Activated CD4-positive, alpha-beta T cell treated with anti-CD3 and anti-CD28 coated beads, Interleukin-2, amount 50 U/mL, for 4 hours (primary cell): ENCODE measurements at places on chromosomes 2 and 18.

GRCh38 chr2:74532222-74532621 is 2.5 kb downstream of the HTRA2 start:
- no peak for DNase-seq

- DNase-seq, result no peak
Observed at GRCh38 chr2:121019071-121019470, 265.9 kb downstream of the TFCP2L1 start.

DNA sequence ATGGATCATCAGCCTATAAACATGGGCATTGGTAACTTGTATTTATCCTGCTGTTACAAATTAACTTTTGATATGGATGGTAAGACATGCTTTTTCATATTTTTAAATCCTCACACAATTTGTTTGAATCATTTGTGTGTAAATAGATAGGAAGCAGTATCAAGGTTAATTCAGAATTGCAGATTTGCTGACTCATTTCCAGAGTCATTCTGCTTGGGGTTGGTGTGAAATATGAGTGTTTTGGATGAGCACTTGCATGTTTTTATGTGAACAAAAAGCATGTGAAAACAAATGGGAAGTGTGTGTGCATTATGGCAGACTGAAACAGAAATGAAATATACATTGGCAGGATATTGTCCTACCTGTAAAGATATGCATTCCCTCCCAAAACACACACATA is 11.8 kb downstream of the CCDC85A start:
- no peak for DNase-seq

GRCh38 chr2:65491381-65491905 is 59.0 kb upstream of the SPRED2 start:
- DNase-seq, result no peak

DNA sequence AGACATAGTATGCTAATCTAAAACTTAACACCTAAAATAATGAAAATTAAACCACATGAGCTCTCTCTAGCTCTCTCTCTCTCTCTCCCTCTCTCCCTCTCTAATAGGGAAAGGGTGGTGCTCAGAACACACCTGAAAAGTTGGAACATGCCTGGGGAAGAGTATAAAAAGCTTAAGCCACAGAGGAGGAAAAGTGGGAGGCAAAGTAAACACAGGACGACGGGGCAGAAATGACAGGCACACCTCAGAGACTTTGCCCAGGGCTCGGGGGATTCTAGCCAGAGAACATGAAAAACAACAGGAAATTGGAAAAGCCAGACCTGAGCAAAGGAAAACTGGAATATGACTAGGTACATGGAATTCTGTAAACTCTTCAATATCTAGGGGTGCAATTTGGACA is 666.1 kb downstream of the BCL11A start:
- DNase-seq, result no peak

- no peak for DNase-seq
Observed at GRCh38 chr18:35344736-35345459, 678 bp upstream of the ZNF24 start.

DNA sequence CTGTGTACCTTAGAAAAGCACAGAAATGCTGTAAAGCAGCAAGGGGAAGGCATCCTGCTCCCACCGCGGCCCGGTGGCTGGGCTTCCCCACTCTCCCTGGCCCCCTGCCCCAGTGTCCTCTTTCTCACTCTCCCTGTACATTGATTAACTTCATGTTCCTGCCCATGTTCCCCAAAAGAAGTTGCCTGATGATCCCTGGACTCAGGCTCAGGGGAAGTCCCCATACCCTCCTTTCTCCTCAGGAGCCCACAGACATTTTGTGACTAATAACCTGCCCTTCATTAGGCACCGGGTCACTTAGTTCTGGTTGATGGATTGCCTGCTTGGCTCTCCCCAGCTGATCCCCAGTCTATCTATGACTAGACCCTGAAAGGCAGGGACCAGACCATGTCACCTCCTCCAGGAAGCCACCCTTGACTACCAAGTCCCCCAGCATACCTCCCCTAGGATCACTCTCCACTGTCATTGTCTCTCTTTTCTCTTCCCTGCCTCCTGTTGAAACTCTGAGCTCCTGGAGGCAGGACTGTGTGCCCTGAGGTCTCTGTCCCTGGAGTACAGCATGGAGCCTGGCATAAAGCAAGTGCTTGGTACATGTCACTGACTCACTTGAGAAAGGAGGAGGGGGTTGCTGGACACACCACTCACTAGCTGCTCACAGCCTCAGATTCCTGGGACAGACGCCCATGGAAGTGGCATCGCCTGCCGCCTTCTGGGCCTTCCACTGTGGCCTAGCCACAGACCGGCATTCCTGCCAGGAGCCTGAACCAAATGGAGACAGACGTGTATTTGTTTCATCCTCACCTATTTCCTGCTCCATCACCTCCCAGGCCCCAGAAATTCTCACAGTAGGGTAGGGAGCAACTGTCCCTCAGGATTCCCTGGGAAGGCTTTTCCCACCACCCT is 13.5 kb downstream of the MALL start:
- no peak for DNase-seq

DNA sequence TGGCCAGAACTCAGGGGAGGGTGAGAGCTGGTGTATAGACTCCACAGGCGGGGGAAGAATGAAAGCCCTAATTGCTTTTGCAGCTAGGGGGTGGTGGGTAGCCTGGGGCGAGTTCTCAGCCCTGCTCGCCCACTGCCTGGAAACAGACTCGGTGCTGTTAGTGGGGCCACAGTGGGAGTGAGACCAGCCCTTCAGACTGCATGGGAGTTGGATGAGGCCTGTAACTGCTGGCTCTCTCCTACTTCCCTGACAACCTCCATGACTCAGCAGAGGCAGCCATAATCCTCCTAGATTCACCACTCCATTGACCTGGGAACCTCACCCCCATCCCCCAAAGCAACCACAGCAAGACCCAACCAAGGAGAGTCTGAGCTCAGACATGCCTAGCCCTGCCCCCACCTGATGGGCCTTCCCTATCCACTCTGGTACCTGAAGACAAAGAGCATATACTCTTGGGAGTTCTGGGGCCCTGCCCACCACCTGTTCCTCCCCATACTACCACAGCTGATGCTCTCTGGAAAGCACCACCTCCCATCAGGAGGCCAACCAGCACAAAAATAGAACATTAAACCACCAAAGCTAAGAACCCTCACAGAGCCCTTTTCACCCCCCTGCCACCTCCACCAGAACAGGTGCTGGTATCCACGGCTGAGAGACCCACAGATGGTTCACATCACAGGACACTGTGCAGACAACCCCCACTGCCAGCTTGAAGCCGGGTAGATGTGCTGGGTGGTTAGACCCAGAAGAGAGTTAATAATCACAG is 226.3 kb downstream of the EIPR1 start:
- no peak for DNase-seq

GRCh38 chr2:198478361-198478760 is 674.0 kb downstream of the PLCL1 start:
- DNase-seq, result no peak

GRCh38 chr2:237577458-237577857 is 11.1 kb downstream of the PRLH start:
- no peak for DNase-seq

- DNase-seq, result no peak
Observed at GRCh38 chr18:48669991-48670750, 131.3 kb downstream of the CTIF start.

DNA sequence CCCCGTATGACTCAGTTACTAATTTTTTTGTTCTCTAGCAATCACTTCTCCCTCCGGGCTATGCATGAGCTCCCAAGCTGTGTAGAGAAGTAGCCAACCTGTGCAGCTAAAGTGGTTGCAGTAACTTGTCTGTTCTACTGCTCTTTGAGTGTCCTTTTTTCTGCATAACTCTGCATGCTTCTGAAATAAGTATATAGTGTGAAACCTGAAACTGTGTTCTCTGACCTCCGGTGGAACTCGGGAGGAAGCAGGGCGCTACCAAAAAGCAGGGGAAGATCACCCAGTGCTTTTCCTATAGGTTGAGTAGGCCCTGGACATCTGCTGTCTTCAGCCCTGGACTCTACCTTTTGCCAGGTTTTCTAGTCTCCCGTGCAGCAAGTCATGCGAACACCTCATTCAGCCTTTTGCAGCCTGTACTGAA is 47.8 kb downstream of the PHLPP1 start:
- no peak for DNase-seq

- DNase-seq, result no peak
Observed at GRCh38 chr2:217539126-217539525, 463.7 kb downstream of the TNS1 start.

- DNase-seq, result no peak
Observed at GRCh38 chr2:71466301-71467179, 13.2 kb downstream of the DYSF start.

- DNase-seq, result no peak
Observed at GRCh38 chr18:77191071-77191751, 58.4 kb upstream of the GALR1 start.

- no peak for DNase-seq
Observed at GRCh38 chr2:122101319-122101718, 345.9 kb downstream of the TSN start.

- no peak for DNase-seq
Observed at GRCh38 chr2:222941510-222942032, 80.7 kb downstream of the ACSL3 start.

GRCh38 chr2:229297247-229297646 is 26.2 kb upstream of the PID1 start:
- no peak for DNase-seq

GRCh38 chr2:63046552-63046951 is 4.1 kb upstream of the OTX1 start:
- DNase-seq, result no peak

GRCh38 chr2:146986161-146986560 is 858.7 kb upstream of the ACVR2A start:
- DNase-seq, result no peak

GRCh38 chr2:24863641-24864040 is 56.4 kb downstream of the ADCY3 start:
- DNase-seq, result no peak

GRCh38 chr2:14759082-14759481 is 126.6 kb downstream of the LRATD1 start:
- no peak for DNase-seq

GRCh38 chr2:7792031-7792651 is 874.9 kb downstream of the RNF144A start:
- DNase-seq, result no peak

- DNase-seq, result no peak
Observed at GRCh38 chr2:111634995-111635538, 248.9 kb downstream of the ANAPC1 start.

GRCh38 chr2:197191940-197192322 is 118.6 kb downstream of the ANKRD44 start:
- peak; percentile 47 for DNase-seq

DNA sequence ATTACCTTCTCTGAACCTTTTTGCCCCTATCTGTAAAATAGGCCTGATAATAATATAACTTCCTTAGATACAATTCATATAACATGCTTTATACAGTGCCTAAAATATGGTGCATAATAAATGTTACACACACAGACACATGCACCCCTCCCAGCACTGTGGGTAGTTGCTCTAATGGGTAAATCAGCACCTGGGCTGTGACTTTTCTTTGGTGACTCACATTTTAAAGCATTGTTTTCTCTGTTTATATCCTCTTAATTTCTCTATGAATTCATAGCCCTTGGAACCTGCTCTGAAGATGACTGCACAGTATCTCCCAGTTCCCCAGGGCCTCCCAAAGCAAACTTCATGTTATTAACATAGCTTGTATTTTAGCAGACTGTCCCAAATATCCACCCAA is 248.2 kb upstream of the TNP1 start:
- DNase-seq, result no peak

- DNase-seq, result no peak
Observed at GRCh38 chr18:24841536-24841935, 381.1 kb downstream of the HRH4 start.

DNA sequence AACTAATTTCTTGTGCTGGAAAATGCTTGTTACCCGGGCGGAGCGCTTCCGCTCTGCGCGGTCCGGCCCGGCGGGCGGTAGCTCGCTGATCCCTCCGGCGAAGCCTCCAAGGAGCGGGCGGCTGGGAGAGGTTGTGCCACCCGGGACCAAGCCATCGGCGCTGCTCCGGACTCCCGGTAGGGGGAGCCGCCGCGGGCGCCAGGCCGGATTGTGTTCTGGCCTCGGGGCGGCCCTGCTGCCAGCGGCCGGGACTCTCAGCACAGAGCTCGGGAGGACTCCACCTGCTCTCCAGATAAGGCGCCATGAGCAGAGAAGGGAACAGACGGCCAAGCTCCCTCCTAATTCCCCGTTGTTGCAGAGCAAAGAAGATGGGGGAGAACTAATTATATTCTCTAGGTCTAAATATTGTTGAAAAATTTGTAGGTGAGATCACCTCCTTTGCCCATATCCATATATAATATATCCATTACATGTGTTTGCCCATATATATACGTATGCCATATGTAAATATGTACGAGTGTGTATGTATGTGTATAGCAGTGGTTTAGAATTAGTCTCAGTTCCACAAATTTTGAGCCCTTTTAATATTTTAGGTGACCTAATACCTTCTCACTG is 13.8 kb upstream of the SATB2 start:
- no peak for DNase-seq

- no peak for DNase-seq
Observed at GRCh38 chr18:28890791-28891190, 713.9 kb upstream of the CDH2 start.

GRCh38 chr2:37558623-37559022 is 112.8 kb downstream of the CDC42EP3 start:
- no peak for DNase-seq

- DNase-seq, result no peak
Observed at GRCh38 chr2:150166313-150167051, 321.0 kb downstream of the RND3 start.

GRCh38 chr2:172050479-172051125 is 34.7 kb upstream of the DLX1 start:
- no peak for DNase-seq

GRCh38 chr2:9191041-9191481 is 15.6 kb upstream of the ASAP2 start:
- no peak for DNase-seq

DNA sequence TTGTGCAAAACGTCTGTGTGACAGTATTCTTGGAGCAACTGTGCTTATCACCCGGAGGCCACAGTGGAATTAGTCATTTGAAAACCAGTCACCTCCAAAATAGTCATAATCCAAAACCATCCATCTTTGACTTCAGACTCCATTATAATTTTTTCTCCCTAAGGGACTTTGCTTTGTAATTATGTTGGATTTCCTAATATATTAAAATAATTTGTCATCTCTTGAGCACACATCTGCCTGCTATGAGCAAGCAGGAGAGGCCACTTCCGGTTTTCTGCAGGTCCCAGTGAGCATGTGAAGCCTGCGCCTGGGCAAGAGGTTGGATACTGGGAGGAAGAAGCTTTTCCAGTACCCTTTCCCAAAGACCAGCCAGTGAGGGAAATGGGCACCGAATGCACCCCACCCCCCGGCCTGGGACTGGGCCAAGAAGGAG is 57.7 kb downstream of the ODC1 start:
- no peak for DNase-seq

DNA sequence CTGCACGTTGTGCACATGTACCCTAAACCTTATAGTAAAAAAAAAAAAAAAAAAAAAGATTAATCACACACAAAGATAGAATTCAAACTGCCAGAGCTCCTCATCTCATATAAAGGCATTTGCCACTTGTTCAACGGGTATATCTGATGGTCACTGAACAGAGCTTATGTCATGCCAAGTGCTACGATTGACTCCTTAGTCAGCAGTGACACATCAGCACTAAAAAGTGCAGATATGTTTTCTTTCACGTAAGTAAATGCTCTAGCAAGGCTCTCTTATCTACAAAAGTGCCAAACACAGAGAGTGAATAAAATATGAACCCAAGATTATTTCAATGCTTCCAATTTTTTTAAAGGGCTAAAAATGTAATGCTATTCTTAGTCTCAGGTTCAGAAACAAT is 1.1 kb downstream of the LMAN1 start:
- DNase-seq, result no peak

GRCh38 chr2:196112418-196113034 is 43.9 kb upstream of the DNAH7 start:
- no peak for DNase-seq
